Epithelial cell of proximal tubule (primary cell): ENCODE measurements at places on chromosomes 11 and 22. TPM values are rescaled to one million over a fixed set of nuclear protein-coding genes. Genes with fewer than 3 reads are reported as not detected.

INPP5J gene
- 1.2 and 3.0 TPM in 2 replicates for total RNA-seq

UBQLN3 gene
- total RNA-seq: not detected in 2 replicates

NCR3LG1 gene
- total RNA-seq: 1.2 and 2.3 TPM in 2 replicates

- no peak for DNase-seq
These were observed 10.2 kb upstream of the CSNK1E start for GRCh38 chr22:38327396-38327795.

- DNase-seq: no peak
These were observed 79.4 kb upstream of the PPARA start for GRCh38 chr22:46070803-46071450.

DNA sequence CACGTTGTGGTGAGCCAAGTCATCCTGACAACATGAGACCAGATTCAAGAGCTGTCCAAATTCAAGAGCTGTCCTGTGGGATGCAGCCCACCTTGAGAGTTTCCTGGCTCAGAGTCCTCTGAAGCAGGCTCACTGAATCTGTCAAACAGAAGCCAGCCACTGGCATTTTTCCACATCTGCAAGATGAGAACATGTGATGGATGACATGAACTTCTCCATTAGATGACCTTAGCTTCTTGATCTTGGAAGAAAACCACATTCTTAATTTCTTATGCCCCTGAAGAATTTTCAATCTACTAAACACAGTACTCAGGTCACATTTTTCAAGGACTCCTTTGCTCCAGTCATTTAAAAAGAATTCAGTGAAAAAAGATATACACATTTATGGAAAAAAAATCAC is 291.0 kb downstream of the GUCY1A2 start:
- no peak for DNase-seq

- no peak for DNase-seq
These were observed 230.3 kb downstream of the CSNK2A3 start for GRCh38 chr11:11122749-11123148.

GRCh38 chr11:111735262-111736116 is 30.7 kb downstream of the PPP2R1B start:
- peak; percentile 99 for DNase-seq

DNA sequence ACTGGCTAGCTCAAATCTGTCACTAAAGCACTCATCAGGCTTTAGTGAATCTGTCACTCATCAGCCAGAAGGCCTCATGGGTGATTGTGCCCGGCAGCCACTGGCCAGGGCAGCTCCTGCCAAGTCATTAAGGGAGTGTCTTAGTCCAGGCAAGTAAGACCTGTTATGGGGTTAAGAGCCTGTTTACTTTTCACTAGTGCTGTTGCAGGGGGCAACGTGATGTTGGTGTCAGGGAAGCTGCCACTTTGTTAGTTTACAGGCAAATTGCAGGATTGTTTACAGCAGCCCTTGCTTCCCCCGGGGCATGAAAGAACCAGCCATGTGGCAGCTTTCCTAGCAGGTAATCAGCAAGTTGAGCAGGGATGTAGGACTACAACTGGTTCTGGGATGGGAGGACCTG is 155.6 kb upstream of the NCAM1 start:
- no peak for DNase-seq

- no peak for DNase-seq
These were observed 111.8 kb downstream of the OSBP2 start for GRCh38 chr22:30806391-30806861.

- no peak for DNase-seq
These were observed 93.3 kb downstream of the SGSM3 start for GRCh38 chr22:40463683-40464082.

DNA sequence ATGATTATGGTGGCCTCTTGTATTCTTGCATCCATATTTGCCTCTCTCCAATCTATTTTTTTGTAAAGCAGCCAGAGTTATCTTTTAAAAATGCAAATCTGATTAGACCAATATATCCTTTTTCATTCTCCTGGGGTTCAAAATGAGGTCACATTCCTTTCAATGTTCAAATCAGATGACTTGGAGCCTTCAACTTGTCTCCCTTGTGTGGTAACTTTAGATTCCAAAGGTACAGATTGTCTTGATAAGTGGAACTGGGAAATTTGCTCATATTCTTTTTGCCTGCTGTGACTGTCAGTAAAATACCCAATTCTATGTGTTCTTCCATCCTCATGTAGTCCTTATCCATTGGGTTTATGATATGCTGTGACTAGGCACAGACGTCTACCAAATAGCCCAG is 15.1 kb upstream of the CAPRIN1 start:
- DNase-seq: no peak

DNA sequence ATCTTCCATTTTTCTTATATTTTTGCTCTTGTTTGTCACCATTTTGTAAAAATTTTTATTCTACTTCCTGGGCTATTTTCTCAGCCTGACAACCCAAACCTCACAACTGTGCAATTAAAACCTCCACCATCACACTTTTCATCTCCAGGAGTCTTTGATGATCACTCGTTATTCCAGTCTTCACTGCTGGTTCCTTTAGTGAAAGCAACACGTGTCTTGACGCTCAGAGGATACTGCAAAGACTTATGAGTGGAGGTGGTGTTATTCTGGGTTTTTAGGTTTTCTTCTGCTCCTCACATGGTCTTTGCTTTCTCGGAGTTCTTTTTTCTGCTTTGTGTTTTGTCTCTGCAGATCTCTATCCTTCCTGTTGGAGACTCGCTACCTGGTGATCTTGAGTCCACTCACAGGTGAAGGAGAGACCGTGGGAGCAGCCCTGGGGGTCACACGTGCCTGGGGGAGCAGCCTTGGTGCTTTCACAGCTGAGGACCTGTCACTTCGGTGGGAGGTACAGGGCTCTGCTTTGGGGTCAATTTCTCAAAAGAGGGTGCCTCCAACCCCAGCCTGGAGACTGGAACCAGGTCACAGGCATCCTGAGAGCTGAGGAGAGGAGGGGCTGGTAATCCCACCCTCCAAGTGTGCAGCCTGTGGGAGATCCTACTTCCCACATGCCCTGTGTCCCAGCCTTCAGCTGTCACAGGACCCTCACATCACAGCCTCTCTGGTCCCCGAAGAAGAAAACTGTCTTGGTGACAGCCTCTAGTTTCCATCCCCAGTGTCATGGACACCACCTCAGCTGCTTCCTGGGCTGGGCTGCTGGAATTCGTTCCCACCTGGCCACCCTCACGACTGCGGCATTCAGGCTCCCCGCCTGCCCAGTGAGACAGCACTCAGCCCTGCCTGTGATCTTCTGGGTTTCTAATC is 11.0 kb downstream of the SULT4A1 start:
- DNase-seq: no peak

DNA sequence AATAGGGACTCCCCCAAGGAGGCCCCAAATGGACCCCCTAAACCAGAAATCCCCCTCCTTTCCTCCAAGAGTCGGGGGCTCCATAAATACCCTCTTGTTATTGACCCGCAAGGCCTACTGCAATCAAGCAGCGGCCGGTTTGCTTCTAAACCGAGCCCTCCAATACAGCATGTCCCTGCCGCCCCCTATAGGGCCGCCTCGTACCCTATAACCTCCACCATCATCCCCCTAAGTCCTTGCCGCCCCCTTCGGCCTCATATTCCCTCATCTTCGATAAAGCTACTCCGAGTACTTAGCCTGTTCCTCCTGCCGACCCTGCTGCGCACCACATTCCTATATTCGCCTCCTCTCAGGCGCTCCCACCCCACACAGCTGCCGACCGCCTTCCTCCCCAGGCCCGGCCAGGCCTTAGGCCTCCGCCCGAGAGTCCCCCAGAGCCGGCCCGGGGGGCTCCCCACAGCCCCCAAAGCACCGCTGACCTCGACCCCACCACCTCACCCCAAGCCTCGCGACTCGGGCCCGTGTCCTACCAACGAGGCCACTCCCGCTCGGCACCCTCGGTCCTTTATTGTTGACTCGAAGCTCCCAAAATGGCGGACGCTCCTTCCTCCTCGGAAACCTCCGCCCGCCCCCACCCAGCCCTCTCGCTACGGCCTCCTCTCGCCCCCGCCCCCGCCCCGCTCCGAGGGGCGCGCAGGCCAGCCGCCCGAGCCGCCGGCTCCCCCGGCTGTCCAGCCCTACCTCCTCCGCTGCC is 430 bp downstream of the DDX6 start:
- no peak for DNase-seq

GRCh38 chr11:83310718-83311117 is 24.6 kb upstream of the CCDC90B start:
- no peak for DNase-seq
